ENCODE measurements at places on chromosomes 2 and 18. TPM values are rescaled to one million over a fixed set of nuclear protein-coding genes. Genes with fewer than 3 reads are reported as not detected.
A peak's percentile ranks its signal among the peaks of the same experiment; 100 is the strongest.

GRCh38 chr2:252001-252602 is 11.7 kb downstream of the SH3YL1 start:
- no peak for DNase-seq
- H3K27ac ChIP-seq, result no peak overlapping the region
- no peak overlapping the region for H3K4me3 ChIP-seq
- H3K27me3 ChIP-seq, result no peaks in the 10 kb centered on the region
- no peaks in the 10 kb centered on the region for H3K36me3 ChIP-seq
- no peaks in the 10 kb centered on the region for H3K4me1 ChIP-seq

- no peaks in the 10 kb centered on the region for H3K4me1 ChIP-seq
- no peak overlapping the region for H3K27ac ChIP-seq
- DNase-seq, result no peak
- H3K4me3 ChIP-seq, result no peak overlapping the region
- no peaks in the 10 kb centered on the region for H3K36me3 ChIP-seq
- no peaks in the 10 kb centered on the region for H3K27me3 ChIP-seq
Observed at GRCh38 chr2:207182911-207183310, 17.2 kb upstream of the KLF7 start.

- no peak overlapping the region for H3K27ac ChIP-seq
- H3K4me1 ChIP-seq, result no peaks in the 10 kb centered on the region
- no peaks in the 10 kb centered on the region for H3K36me3 ChIP-seq
- DNase-seq, result no peak
- no peak overlapping the region for H3K4me3 ChIP-seq
Observed at GRCh38 chr18:61546590-61546989, 213.4 kb downstream of the CDH20 start.

DNA sequence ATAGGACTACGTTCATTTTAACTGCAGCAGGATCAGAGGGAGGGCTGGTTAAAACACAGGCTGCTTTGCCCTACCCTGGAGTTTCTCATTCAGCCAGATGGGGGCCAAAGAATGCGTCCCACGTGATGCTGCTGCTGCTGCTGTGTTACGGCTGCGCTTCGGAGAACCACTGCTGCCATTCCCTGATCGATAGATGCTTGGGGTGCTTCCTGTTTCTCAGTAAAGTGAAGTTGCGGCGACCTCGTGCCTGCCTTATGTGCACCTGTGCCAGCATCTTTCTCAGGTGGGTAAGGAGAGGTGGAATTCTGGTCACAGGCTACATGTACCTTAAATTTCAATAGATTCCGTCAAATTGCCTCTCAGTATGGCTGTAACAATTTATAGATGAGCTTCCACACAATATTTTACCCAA is 24.7 kb upstream of the TOGARAM2 start:
- DNase-seq, result peak; percentile 36
- no peaks in the 10 kb centered on the region for H3K36me3 ChIP-seq
- H3K27ac ChIP-seq, result no peak overlapping the region
- H3K4me1 ChIP-seq, result peaks cover 40% of the 10 kb centered on the region

GRCh38 chr18:3578621-3579020 is 128.6 kb downstream of the TGIF1 start:
- no peaks in the 10 kb centered on the region for H3K4me1 ChIP-seq
- H3K4me3 ChIP-seq, result no peak overlapping the region
- no peaks in the 10 kb centered on the region for H3K27me3 ChIP-seq
- no peaks in the 10 kb centered on the region for H3K36me3 ChIP-seq
- no peak overlapping the region for H3K27ac ChIP-seq
- DNase-seq, result no peak

GRCh38 chr2:171763602-171764001 is 76.3 kb downstream of the DYNC1I2 start:
- DNase-seq, result no peak
- H3K4me3 ChIP-seq, result no peak overlapping the region
- no peak overlapping the region for H3K27ac ChIP-seq
- H3K36me3 ChIP-seq, result peaks cover 11% of the 10 kb centered on the region
- H3K4me1 ChIP-seq, result no peaks in the 10 kb centered on the region

GRCh38 chr2:98769114-98769476 is 38.2 kb upstream of the MGAT4A start:
- H3K27me3 ChIP-seq, result no peaks in the 10 kb centered on the region
- no peak for DNase-seq
- no peak overlapping the region for H3K27ac ChIP-seq
- peaks cover 79% of the 10 kb centered on the region for H3K4me1 ChIP-seq

DNA sequence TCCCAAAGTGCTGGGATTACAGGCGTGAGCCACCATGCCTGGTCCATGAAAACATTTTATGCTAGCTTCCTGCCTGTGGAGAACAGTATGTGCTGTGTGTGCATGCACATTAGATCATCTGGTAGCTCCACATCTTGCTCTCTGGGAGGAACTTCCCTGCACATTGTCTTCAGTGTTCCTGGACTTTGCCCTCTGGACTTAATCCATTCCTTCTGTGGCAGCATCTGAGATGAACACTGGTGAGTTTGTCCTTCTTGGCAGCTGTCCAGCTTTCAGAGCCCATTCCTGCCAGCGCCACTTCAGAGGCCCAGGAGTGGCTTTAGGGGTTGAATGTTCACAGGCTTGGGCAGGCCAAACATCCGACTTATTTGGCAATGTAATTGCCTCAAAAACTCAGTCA is 65.2 kb downstream of the POU3F3 start:
- no peak overlapping the region for H3K4me3 ChIP-seq
- H3K27ac ChIP-seq, result no peak overlapping the region
- no peaks in the 10 kb centered on the region for H3K27me3 ChIP-seq
- no peaks in the 10 kb centered on the region for H3K36me3 ChIP-seq
- DNase-seq, result no peak

- no peaks in the 10 kb centered on the region for H3K27me3 ChIP-seq
- H3K4me3 ChIP-seq, result no peak overlapping the region
- H3K4me1 ChIP-seq, result no peaks in the 10 kb centered on the region
- no peaks in the 10 kb centered on the region for H3K36me3 ChIP-seq
- DNase-seq, result no peak
Observed at GRCh38 chr2:203510941-203511305, 24.2 kb downstream of the RAPH1 start.

DNA sequence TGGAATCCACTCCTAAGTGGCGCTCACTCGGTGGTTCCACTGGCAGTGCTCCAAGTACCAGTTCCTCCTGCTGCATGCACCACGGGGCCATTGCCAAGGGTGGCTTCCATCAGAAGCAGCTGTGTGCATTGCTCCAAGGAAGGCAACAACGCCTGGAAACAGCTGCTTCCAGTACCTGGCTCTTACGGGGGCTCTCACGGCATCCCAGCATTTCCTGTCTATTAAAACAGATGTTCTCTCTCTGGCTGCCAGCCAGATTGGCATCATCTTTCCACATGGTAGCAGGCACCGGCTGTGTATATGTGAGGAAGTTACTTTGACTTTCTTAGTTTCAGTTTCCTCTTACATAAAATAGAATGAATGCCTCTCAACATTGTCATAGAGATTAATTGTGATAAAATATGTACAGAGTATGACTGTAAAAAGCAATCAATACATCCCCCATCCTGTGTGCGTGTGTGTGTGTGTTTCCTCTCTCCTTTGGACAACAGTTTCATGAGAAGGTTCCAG is 84.9 kb downstream of the CMPK2 start:
- no peaks in the 10 kb centered on the region for H3K36me3 ChIP-seq
- DNase-seq, result peak; percentile 49
- H3K27me3 ChIP-seq, result no peaks in the 10 kb centered on the region
- peaks cover 46% of the 10 kb centered on the region for H3K4me1 ChIP-seq
- peak overlapping the region; percentile 53 for H3K4me3 ChIP-seq

- no peaks in the 10 kb centered on the region for H3K36me3 ChIP-seq
- H3K27me3 ChIP-seq, result no peaks in the 10 kb centered on the region
- no peak overlapping the region for H3K27ac ChIP-seq
- H3K4me3 ChIP-seq, result no peak overlapping the region
- H3K4me1 ChIP-seq, result no peaks in the 10 kb centered on the region
- DNase-seq, result no peak
Observed at GRCh38 chr2:165410276-165410675, 59.2 kb upstream of the CSRNP3 start.

YES1 gene
- not detected for polyA plus RNA-seq

FSHR gene
- polyA plus RNA-seq, result not detected

SPATA3 gene
- not detected for polyA plus RNA-seq
